ENCODE measurements at places on chromosomes 1 and 21. TPM values are rescaled to one million over a fixed set of nuclear protein-coding genes. Genes with fewer than 3 reads are reported as not detected.

Gene PARK7
- 93.6 TPM for total RNA-seq

Gene SPATA46
- not detected for total RNA-seq

Gene DAB1
- total RNA-seq, result 0.49 TPM

Gene PBX1
- 88.3 TPM for total RNA-seq

Gene ARHGAP29
- total RNA-seq, result 219 TPM

All from hair follicle dermal papilla cell (primary cell).